ENCODE measurements at places on chromosomes 3 and 15.

DNA sequence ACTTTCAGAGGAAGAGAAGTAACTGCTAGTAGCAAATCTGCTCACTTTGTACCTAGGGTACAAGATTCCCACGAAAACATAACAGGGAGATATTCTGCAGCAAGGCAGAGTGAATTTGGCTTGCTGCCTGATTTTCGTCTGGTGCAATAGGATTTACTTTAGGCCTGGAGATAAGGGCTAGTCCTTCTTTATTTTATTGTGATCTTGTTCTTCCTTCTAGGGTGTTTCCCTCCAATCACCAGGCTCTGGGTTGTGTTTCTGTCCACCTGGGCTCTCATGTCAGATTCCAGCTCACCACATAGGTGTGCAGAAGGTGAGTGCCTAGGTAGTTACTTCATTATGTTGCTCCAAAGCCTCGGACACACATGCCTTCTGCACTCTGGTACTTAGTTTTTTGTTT, 211.8 kb upstream of the RGMA start:
- no peak for DNase-seq

GRCh38 chr3:60650171-60650570, 601.1 kb downstream of the FHIT start:
- DNase-seq = no peak

- DNase-seq = peak; percentile 87
These were observed at the start of gene COMMD4 for GRCh38 chr15:75335705-75336355. TSS of gene COMMD4 (plus strand) at chr15:75336063. CDS start at chr15:75336090, 27 bp downstream.

GRCh38 chr3:122681974-122682409, 1.4 kb downstream of the PARP14 start:
- DNase-seq = no peak

GRCh38 chr15:90266061-90266431, 574 bp downstream of the NGRN start:
- no peak for DNase-seq

DNA sequence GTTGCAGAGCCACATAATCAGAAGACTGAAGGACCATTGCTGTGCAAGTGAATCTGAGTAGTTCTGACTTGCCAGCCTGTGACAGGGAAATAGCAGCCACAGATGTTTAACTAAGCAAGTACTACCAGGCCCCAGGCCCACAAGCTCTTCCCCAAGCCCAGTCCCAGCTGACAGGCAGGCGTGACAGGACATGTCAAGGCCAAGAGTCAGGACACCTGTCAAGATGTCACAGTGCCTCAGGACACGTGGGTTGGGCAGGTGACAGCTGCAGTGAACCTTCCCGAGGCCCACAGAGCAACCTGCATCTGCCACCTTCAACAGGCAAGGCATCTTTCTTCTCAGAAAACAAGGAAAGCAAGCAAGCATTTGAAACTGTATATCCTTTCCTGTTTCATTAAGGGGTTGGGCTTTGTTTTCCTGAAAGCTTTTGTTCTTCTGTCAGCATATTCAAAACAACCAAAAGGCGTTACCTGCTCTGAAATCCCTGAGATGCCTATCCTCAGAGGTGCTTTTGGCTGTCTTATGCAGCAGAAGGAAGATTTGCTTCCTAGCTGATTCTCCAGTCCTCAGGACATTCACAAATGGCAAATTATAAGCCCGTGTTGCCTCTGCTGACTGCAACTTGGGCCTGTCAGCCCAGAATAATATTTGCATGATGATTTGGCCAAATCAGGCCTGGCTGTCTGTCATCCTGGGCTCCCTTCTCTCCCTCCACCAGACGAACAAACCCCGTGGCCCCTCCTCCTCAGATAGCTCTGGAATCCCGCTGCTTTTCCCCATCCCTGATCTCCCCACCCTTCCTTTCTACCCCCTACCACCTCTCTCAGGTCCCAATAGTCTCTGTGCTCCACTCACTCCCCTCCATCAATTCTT, 171.8 kb upstream of the WNT5A start:
- DNase-seq = no peak

DNA sequence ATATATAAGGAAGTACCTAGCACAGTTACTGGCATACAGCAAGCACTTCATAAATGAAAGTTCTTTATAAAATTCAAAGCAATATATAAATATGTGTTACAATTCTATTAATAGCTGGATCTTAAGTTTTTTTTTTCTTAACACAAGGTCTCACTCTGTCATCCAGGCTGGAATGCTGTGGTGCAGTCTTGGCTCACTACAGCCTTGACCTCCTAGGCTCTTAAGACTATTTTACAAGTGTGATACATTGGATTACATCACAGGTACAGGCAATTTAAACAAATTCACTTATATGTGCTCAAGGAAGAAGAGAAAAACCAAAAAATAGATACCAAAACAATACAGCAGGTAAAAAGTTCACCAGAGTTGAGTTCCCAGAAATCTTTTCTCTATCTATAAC, 60.6 kb downstream of the ZNF280D start:
- DNase-seq = peak; percentile 48

- DNase-seq = no peak
These were observed 7.8 kb upstream of the SPATA12 start for GRCh38 chr3:57052662-57053061.

DNA sequence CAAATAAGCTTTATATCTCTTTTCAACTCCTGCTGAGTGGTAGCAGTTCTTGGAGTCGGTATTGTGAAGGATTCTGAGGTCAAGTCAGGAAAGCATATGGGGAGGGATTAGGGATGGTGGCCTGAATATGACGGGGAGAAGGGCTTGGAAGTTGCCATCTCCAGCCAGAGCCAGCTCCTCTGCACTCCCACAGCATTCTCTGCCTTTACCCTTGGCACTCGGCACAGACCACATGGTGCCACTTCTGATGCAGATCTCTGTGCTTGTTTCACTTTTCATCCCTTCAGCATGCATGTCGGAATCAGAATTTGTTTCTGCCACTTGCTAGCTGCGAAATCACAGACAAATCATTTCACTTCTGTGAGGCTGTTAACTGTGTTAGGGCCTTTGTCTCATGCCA, 52.5 kb downstream of the RAB11A start:
- no peak for DNase-seq

- DNase-seq = no peak
These were observed 41.2 kb upstream of the SLC6A11 start for GRCh38 chr3:10774825-10775224.

DNA sequence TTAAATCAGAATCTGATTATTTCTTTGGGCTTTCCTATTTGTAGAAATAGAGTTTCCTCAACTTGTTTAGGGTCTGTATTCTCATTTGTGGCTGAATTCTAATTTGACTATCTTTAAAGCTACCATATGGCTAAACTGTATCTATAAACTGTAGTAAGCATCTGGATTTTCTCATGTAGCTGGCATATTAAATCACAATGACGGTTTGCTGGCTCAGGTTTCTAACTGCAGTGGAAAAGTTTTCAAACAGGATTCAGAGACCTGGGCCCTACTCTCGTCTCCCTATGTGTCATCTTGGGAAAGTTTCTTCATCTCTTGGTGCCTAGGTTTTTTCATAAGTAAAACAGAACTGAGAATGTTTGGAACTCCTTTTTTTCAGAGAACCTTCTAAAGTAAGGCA, 68.3 kb downstream of the GALK2 start:
- DNase-seq = peak; percentile 78

- DNase-seq = no peak
These were observed 19.9 kb upstream of the LRIG1 start for GRCh38 chr3:66520724-66521123.

DNA sequence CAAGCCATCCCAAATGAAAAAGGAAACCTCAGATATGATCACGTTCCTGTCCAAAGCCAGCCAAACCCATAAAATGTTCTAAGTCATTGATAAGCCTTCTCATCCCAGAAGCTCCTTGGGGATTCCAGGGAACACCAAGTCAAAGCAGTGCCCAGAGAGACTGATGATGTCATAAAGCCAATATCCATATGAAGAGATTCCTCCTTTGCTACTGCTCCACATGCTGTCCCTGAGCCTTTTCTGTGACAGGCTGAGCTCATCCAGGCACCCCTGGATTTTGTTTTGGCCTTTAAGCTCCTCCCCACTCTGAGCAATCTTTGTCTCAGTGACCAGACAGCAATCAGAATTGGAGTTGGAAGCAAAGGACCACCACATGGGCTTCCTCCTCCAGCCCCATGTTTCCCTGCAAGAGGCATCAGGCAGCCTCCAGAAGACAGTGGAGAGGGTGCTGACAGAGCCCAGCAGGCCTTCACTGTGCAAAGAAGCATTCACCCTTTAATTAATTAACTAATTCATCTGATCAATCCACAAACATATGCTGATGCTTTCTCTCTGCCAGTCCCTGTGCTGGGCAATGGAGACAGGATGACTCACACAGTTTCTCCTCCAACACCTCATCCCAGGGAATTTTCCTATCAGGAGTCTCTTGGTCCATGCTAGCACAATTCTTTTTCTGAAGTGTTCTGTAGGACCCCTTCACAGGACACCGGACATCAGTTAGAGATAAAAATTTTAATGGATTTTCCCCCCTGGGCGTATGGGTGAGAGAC, 25.0 kb downstream of the MEX3B start:
- DNase-seq = no peak

GRCh38 chr3:189393598-189393997, 221.8 kb downstream of the TPRG1 start:
- peak; percentile 50 for DNase-seq

- DNase-seq = no peak
These were observed 156.3 kb downstream of the HCN4 start for GRCh38 chr15:73212424-73212823.

DNA sequence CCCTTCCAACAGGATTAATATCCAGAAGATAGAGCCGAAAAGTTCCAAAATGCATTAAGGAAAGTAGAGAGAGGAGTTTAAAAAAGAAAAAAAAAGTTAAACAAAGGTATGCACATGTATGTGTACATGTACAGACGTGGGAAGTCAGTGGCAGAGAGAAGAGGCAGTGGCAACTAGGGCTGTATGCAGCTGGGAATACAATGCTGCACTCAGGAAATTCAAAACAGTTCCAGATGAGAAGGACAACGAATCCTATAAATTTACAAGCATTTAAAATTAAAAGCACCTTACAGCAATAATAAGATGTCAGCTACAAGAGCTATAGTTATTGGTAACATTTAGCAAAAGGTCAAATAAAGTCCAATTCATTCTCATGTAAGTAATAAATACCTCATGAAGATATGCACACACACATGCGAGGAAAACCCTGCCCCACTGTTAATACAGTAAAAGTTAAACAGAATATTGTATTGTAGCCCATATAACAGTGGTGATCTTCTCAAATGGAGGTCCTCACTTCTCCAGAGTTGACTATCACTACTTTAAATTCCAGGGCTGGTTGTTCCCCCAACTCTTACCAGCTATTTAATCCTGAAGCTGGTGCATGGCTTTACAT, 18.2 kb downstream of the MRPL3 start:
- no peak for DNase-seq

- DNase-seq = peak; percentile 20
These were observed 52.8 kb downstream of the PLXNA1 start for GRCh38 chr3:127035677-127036076.

DNA sequence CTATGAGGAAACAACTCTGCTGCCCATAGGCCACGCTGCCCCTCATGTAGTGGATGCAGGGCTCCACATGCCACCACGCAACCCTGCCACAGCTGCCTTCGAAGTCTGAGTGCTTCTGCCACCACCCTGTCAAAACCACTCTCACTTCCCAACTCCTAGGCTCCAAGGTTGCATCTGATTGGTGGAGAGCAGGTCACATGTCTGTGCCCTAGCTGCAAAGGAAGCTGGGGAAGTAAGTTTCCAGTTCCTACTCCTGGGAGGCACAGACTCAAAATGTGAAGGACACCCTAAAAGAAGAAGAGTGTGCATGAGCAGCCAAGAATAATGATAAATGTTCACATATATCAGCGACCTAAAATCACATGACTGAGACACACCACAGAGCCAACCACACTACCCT, 31.9 kb upstream of the TICRR start:
- DNase-seq = no peak

DNA sequence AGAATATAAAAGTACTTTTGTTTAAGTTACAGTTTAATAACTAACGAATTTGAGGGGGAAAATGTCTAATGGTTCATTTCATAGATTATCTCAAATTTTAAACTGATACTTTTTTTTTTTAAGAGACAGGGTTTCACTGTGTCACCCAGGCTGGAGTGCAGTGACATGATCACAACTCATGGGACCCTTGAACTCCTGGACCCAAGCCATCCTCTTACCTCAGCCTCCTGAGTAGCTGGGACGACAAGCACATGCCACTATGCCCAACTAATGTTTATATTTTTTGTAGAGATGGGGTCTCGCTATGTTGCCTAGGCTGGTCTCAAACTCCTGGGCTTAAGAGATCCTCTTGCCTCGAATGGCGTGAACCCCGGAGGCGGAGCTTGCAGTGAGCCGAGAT, 16.5 kb downstream of the LRRC58 start:
- no peak for DNase-seq

GRCh38 chr15:99137877-99138276, 33.0 kb downstream of the SYNM start:
- no peak for DNase-seq

DNA sequence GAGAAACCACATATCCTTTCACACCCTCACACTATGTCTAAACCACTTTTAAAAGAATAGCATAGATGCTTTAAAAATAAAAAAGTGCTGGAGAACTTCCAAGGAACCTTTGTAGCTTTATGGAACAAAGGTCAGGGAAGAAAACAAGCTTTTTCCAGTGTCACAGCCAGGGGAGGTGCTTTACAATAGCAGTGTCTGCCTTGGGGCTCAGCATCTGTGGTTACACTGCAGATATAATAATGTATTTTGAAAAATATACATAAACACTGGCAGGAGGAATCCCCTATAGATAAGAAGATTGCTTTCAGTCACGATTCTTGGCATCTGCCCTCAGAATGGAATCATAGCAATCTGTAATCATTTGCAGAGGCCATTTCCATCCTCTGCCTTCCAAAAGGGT, 362.4 kb upstream of the LRRC3B start:
- DNase-seq = no peak

- DNase-seq = no peak
These were observed 26.1 kb downstream of the CAPN3 start for GRCh38 chr15:42385206-42385979.

DNA sequence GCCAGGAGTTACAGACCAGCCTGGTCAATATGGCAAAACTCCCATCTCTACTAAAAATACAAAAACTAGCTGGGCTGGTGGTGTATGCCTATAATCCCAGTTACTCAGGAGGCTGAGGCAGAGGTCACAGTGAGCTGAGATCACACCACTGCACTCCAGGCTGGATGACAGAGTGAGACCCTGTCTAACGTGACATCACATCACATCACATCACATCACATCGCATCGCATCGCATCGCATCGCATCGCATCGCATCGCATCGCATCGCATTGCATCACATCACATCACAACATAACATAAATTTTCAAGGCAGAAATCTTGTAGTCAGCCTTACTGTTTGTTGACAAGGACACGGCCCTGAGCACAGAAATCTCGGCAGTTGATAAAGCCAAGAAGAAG, 44.4 kb downstream of the RBM6 start:
- no peak for DNase-seq

- no peak for DNase-seq
These were observed 1.3 kb upstream of the ITPR1 start for GRCh38 chr3:4491855-4492207.
